T-helper 17 cell (primary cell): ENCODE measurements at places on chromosomes 11 and 22.

GRCh38 chr11:71498091-71498490, 29.0 kb upstream of the KRTAP5-7 start:
- DNase-seq = no peak

GRCh38 chr11:119747868-119748660, 19.1 kb upstream of the NECTIN1 start:
- DNase-seq = no peak

DNA sequence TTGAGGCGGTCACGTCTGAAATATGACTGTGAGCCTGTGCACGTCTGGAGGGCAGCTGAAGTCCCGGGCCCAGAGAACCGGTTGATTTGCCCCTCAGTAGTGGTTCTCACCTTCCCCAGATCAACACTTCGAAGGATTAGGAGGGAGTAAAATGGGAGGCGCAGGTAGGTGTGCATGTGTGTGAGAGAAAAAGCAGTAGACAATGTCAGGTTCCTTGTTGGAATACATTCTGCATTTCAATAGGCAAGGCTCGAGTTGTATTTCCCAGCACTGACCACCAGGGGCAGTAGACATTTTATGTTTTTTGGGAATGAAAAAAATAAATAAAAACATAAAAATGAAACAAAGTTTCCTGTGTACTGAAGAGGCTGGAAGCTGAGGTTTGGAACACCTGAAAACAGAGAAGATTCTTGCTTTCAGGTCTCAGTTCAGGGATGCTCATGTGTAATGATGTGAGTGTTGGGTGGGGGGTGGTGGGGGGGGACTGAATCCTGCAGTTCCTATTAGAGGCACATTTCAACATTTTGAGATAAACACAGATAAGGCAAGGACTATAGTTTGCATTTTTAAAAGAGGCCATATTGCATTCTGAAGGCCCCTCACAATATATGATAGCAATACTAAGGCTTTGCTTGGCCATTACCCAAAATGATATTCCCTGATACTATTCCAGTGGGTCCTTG, 333.9 kb downstream of the CADM1 start:
- no peak for DNase-seq

DNA sequence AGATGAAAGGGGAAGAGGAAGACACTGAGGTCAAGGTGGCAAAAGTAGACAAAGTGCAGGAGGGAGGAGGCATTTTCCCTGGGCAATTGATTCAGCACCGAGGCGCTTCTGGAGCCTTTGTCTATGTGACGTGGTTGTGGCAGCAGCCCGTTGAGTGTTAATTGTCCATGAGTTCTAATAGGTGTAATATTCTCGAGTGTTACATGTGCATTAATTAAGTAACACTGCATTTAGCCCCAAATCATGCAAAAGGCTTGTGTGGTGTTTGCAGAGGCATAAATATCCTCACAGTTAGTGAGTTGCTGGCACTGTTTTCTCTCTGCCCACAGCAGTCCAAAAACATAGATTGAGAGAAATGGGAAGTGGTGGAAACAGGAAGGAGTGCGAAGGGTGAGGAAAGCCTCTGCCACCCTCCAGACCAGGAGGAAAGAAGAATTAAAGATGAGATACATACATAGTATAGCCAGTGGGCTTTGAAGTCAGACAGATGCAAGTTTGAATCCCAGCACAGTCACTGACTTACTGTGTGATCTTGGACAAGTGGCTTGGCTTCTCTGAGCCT, 361.2 kb downstream of the MN1 start:
- no peak for DNase-seq

GRCh38 chr11:66077927-66078326, 7.9 kb downstream of the PACS1 start:
- DNase-seq = no peak

GRCh38 chr11:128219731-128220120, 367.6 kb downstream of the ETS1 start:
- no peak for DNase-seq

DNA sequence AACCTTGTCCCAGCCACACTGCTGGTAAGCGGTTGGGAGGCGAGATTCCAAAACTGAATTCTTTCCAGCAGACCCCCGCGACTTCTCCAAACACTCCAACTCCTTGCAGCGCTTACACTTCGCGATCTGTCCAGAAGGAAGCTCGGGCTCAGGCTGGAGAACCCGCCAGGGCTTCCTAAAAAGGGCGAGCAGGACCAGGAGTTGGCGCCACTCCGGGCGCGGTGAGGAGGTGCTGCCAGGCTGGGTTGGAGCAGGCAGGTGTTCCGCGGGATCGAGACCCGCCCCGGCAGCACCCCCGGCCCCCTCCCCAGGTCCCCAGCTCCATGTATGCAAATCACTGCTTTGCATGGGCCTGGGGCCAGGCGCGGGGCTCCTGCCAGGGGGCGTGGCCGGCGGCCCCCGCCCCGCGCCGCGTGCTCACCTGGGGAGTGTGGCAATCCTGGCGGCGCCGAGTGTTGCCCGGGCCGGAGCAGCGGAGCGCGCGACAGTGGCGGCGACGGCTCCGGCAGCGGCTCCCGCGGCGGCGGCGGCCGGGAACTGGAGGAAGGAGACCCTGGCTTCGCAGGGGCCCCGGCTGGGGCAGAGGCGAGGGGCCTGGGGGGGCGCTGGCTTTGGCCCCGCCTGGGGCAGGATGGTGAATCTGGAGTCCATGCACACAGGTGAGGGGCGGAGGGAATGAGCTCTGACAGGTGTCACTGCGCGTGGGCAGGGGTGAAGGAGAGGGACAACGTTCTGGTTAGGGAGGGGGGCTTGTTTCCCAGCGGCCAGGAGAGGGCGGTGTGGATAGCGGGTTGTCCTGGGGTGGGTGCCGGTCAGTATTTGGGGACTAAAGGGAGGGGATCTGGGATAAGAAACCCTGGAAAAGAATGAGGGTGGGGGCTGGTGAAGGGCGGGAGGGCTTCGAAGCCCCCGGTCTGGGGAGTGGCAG, at the start of gene POU2F3:
Gene POU2F3 (plus strand): TSS at position 428 of the 928 bp plus-strand sequence. CDS start 204 bp downstream, at position 632.
- DNase-seq = no peak

GRCh38 chr11:80698637-80699036, 1257.8 kb upstream of the TENM4 start:
- no peak for DNase-seq

DNA sequence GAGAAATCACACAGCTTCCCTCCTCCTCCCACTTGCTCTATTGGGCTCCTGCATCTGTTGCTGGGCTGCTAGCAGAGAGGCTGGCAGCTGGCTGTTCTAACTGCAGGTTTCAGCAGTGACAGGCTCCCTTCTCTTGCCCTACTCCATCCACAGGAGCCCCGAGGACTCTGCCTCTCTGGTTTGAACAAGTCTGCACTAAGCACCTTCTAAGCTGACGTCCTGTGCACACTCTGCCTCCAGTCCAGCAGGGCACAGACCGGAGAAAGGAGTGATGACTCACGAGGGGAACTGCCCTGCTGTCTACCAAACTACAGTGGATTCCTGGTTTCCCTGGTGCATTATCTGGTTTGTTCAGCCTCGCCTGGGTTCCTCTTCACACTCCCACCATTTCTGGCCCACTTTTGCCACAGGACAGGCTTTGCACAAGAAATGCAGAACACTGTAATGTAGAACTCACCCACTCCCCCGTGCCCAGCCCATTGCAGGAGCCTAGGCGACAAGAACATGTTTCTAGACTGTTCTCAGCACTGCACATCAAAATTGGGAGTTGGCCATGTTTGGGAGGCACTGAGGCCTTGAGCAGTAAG, 26.0 kb downstream of the IL10RA start:
- no peak for DNase-seq

GRCh38 chr11:112631333-112631732, 329.9 kb upstream of the NCAM1 start:
- no peak for DNase-seq

DNA sequence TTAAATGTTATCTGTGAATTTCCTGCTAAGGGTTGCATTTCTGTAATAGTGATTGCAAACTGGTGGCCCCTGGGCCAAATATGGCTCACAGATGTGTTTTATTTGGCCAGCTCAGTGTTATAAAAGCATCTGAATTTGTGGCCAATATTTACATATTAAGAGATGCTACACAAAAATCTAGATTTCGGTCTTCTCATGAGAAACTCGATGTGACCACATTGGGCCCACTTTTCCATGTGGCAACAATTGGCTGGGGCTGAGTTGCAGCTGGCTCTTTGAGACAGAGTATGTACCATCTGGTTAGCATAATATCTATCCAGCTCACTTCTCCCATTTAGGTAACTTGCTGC, 244.5 kb upstream of the POU2AF2 start:
- no peak for DNase-seq
